Suppressor macrophage treated with lipopolysaccharide for 1 hour (primary cell): ENCODE measurements at places on chromosomes 3 and 15.

DNA sequence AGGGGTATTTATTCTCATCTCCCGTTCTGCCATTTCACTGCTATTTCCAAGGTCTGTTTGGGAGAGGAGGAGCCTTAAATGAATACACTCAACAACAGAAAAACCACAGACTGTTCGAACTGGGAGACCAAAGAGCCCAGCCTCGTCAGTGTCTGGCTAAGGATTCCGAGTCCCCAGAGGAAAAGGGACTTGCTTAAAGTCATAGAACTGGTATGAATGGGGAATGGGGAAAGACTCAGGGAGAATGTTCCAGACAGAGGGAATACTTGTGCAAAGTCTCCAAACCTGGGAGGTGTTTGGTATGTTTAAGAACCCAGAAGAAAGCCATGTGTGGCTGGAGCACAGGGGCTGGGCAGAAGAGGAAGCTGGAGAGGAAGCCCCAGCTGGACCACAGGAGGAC lies 46.9 kb downstream of the FAM43A start:
- DNase-seq = no peak

- no peak for DNase-seq
Measured at GRCh38 chr15:59562448-59563186, 49.0 kb upstream of the GCNT3 start.

GRCh38 chr3:136604961-136605360 lies 147.2 kb downstream of the STAG1 start:
- no peak for DNase-seq

DNA sequence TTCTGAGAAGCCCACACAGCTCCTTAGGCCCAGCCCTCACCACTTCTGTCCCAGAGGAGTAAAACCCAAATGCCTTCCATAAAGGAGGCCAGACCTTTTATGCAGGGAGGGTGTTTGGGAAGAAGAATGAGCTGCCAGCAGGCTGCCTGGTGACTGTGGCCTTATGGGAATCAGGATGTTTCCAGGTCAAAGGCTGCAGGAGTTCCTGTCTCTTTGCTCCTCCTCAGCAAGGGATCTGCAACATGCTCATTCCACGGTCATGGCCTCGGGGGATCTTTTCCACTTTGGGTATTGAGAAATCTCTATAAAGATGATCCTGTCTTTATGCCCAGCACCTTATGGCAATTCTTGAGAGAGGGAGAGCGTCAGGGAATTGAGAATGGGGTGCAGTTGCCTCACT lies 25.2 kb upstream of the MAGEF1 start:
- DNase-seq = no peak

DNA sequence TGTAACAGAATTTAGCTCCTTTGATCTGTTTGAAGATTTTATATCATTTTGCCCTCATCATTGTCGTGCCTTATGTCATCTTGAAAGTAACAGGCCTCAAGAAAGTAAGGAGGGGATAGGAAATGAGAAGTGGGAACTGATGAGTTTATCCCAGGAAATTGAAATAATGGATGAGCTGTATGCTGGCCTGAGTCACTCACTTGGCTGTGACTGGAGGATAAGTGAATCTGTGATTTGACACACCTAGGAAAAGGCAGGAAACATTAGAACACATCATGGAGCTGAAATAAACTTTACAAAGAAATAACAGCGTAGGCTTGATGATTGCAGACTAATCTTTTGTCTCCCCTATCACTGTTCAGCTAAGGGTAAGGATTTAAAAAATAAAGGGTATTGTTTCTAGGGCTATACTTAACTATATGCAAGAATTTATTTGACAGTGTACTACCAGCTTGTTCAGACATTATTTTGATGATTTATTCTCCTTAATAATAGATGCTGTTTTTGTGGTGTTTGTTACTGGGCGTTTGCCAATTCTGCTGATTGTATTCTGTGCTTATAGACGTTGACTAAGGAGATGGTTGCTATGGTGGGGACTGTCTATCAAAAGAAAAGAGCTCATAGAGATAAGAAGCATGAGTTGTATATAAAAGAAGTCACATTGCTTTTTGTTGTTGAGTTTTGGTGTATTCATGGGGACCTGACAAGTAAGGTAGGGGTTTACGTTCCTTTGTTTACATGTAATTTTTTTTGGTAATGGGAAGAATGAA lies 105.6 kb upstream of the ROPN1 start:
- no peak for DNase-seq

- DNase-seq = peak; percentile 73
Measured at GRCh38 chr3:15979495-15979894, 181.7 kb upstream of the ANKRD28 start.

GRCh38 chr3:55597641-55598040 lies 110.5 kb upstream of the WNT5A start:
- DNase-seq = no peak

- peak; percentile 75 for DNase-seq
Measured at GRCh38 chr15:78977091-78977571, 32.3 kb upstream of the CTSH start.

- no peak for DNase-seq
Measured at GRCh38 chr3:94175677-94176076, 112.8 kb downstream of the NSUN3 start.
